ENCODE measurements at places on chromosomes 2 and 18.

- no peak for DNase-seq
Measured at GRCh38 chr2:212854116-212854515, 297.3 kb downstream of the IKZF2 start.

DNA sequence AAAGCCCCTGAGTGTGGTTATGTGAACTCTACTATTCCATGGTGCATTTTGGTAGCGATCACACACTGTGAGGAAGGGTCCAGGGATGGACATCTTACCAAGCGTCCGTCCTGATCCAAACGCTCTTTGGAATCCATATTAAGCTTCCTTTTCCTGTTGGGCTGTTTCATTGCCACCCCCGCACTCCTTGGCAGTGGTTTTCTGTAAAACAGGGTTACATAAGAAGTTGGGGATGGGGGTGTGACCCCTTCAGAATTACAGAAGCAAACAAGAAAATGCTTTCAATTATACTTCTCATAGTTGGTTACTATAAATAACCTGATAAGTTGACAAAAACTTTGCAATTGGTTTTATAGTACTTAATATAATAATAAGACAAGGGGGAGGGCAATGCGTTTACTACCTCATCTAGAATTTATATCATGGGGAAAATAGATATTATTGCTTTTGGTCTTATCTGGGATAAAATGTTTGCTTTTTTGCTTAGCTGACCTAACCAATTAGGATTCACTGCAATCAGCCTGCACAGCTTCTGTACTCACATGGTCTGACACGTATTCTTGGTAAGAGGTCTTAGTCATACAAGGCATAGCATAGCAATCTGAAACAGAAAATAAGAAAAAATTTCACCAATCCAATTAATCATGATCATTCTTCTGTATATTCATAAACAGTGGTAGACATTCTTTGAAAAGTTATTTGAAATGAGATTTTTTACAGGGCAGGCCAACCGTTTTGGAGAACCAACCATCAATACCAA lies 103.1 kb downstream of the L3MBTL4 start:
- DNase-seq, result no peak

GRCh38 chr18:33923980-33924379 lies 300.7 kb downstream of the NOL4 start:
- DNase-seq, result no peak

- DNase-seq, result no peak
Measured at GRCh38 chr2:212426637-212427412, 111.8 kb downstream of the ERBB4 start.

DNA sequence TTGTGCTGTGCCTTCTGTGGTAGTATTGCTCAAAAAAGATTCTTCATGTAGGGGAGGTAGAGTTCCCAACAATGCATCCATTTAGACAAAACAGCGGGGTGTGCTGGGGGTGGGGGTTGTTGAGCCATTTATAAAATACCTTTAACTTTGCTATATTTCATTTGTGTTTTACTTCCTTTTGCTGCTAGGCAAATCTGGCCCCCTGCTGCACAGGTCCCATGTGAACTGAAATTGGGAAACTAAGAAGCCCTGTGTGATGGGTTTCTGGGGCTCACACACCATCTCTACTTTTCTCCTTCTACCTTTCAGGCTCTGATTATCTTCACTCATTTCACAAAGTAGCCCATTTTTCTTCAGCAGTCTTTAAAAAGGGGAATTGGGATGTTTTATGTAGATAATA lies 52.7 kb upstream of the ITGA4 start:
- no peak for DNase-seq

GRCh38 chr18:31380912-31381311 lies 4.3 kb downstream of the DSG4 start:
- no peak for DNase-seq
